Upper lobe of left lung (tissue), 6 donors: ENCODE measurements at places on chromosomes 4 and X. TPM values are rescaled to one million over a fixed set of nuclear protein-coding genes. Genes with fewer than 3 reads are reported as not detected.

- H3K4me1 ChIP-seq = peaks cover 27% of the 10 kb centered on the region
- no peak for DNase-seq
- peak overlapping the region; percentile 70 for H3K27ac ChIP-seq
- peak overlapping the region; percentile 35 for H3K4me3 ChIP-seq
- no peaks in the 10 kb centered on the region for H3K27me3 ChIP-seq
These were observed 415 bp downstream of the SHISA3 start for GRCh38 chr4:42397635-42398170.

- no peaks in the 10 kb centered on the region for H3K36me3 ChIP-seq
- no peak for DNase-seq
- H3K4me3 ChIP-seq = no peak overlapping the region
- no peaks in the 10 kb centered on the region for H3K27me3 ChIP-seq
These were observed 103.3 kb upstream of the SLC4A4 start for GRCh38 chr4:71235311-71236201.

DNA sequence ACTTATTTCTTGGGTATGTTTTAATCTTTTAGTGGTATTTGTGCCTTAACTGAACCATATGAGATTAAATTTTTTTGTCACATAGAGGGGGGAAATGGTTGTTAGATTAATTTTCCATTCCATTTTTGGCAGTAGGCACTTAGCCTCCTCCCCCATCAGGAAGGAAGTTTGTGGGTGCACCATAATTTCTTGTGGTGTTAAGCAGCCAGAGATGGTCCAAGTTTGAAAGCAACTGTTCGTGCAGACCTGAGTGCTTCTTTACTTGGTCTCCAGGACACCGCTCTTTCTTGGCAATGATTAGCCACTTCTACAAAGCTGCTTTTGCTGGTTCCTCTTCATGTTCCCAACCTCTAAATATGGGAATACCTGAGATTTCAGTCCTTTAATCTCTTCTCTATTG, 92.7 kb upstream of the RPL34 start:
- no peaks in the 10 kb centered on the region for H3K4me1 ChIP-seq
- H3K4me3 ChIP-seq = no peak overlapping the region
- DNase-seq = no peak
- H3K27me3 ChIP-seq = no peaks in the 10 kb centered on the region

GRCh38 chr4:167956676-167957075, 135.7 kb upstream of the ANXA10 start:
- H3K4me3 ChIP-seq = no peak overlapping the region
- no peaks in the 10 kb centered on the region for H3K36me3 ChIP-seq
- H3K4me1 ChIP-seq = no peaks in the 10 kb centered on the region
- no peak for DNase-seq
- no peak overlapping the region for H3K27ac ChIP-seq

DNA sequence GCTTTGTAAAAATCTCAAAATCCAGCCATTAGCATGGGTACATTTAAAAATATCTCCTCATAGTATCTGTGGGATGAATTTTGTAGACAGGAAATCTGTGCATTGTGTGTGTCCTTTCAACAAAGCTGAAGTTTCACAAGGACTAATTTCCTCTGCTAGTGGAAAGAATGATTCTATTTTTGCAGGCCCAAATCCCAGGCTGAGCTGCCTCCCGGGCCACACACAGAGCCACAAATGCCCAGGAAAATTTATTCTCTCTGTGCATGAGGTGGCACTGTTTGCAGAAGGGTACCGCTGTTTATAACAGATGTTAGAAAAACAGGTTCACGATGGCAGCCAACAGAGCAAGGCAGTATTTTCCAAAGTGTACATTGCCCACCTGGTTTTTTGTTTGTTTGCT, 11.0 kb upstream of the VCX3B start:
- no peak for DNase-seq
- no peaks in the 10 kb centered on the region for H3K4me1 ChIP-seq
- H3K27ac ChIP-seq = no peak overlapping the region
- H3K36me3 ChIP-seq = no peaks in the 10 kb centered on the region
- H3K27me3 ChIP-seq = no peaks in the 10 kb centered on the region

DNA sequence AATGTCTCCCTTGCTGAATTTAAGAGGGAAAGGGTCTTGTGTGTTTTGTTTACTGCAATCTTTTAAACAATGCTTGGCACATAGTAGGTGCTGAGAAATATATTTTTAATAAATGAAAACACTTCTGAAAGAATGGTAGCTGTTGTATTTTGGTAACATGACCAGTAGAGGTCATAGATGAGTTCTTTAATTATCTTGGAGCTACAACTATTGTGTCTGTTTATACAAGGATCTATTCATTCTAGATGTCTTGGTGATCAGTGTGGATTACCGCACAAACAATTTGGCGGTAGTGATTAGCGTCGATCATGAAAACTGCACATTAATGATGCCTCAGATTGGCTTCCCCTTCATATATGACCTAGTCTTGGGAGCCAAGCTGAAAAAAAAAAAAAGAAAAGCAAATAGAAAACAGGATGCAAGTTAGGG, 21.4 kb upstream of the SCRG1 start:
- no peak for DNase-seq
- H3K4me1 ChIP-seq = peaks cover 4% of the 10 kb centered on the region
- H3K4me3 ChIP-seq = no peak overlapping the region
- H3K27ac ChIP-seq = no peak overlapping the region
- no peaks in the 10 kb centered on the region for H3K27me3 ChIP-seq
- no peaks in the 10 kb centered on the region for H3K36me3 ChIP-seq

GRCh38 chr4:103774326-103774825, 54.6 kb upstream of the TACR3 start:
- no peaks in the 10 kb centered on the region for H3K4me1 ChIP-seq
- DNase-seq = no peak
- H3K27me3 ChIP-seq = no peaks in the 10 kb centered on the region
- no peak overlapping the region for H3K4me3 ChIP-seq

GRCh38 chrX:154051201-154051810, 31.6 kb upstream of the IRAK1 start:
- DNase-seq = no peak
- H3K4me3 ChIP-seq = no peak overlapping the region
- no peak overlapping the region for H3K27ac ChIP-seq
- H3K27me3 ChIP-seq = no peaks in the 10 kb centered on the region
- no peaks in the 10 kb centered on the region for H3K36me3 ChIP-seq
- H3K4me1 ChIP-seq = peaks cover 32% of the 10 kb centered on the region

GRCh38 chrX:136273986-136274385, 22.8 kb upstream of the MAP7D3 start:
- H3K27ac ChIP-seq = no peak overlapping the region
- H3K36me3 ChIP-seq = no peaks in the 10 kb centered on the region
- H3K4me3 ChIP-seq = no peak overlapping the region
- no peaks in the 10 kb centered on the region for H3K4me1 ChIP-seq
- no peaks in the 10 kb centered on the region for H3K27me3 ChIP-seq
- DNase-seq = no peak

DNA sequence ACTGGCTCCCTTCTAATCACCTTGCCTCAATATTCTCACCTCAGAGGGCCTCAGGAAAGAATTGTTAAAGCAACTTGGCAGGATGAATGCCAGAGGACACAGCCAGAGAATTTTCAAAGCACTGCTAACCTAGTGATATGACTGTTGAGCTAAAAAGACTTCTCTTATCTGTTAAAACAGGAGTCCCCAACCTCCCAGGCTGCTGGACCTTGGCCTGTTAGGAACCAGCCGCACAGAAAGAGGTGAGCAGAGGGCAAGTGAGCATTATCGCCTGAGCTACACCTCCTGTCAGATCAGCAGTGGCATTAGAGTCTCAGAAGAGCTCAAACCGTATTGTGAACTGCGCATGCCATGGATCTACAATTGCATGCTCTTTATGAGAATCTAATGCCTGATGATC, 1.7 kb upstream of the KCNE5 start:
- H3K4me1 ChIP-seq = no peaks in the 10 kb centered on the region
- no peaks in the 10 kb centered on the region for H3K36me3 ChIP-seq
- no peak overlapping the region for H3K4me3 ChIP-seq

GRCh38 chrX:148923631-148924030, 423.2 kb downstream of the AFF2 start:
- no peaks in the 10 kb centered on the region for H3K36me3 ChIP-seq
- no peaks in the 10 kb centered on the region for H3K4me1 ChIP-seq
- H3K4me3 ChIP-seq = no peak overlapping the region
- H3K27me3 ChIP-seq = no peaks in the 10 kb centered on the region
- H3K27ac ChIP-seq = no peak overlapping the region

- no peaks in the 10 kb centered on the region for H3K36me3 ChIP-seq
- peaks cover 34% of the 10 kb centered on the region for H3K4me1 ChIP-seq
- no peak overlapping the region for H3K27ac ChIP-seq
- H3K27me3 ChIP-seq = peaks cover 71% of the 10 kb centered on the region
These were observed 4.7 kb upstream of the MSX1 start for GRCh38 chr4:4854649-4855295.

DNA sequence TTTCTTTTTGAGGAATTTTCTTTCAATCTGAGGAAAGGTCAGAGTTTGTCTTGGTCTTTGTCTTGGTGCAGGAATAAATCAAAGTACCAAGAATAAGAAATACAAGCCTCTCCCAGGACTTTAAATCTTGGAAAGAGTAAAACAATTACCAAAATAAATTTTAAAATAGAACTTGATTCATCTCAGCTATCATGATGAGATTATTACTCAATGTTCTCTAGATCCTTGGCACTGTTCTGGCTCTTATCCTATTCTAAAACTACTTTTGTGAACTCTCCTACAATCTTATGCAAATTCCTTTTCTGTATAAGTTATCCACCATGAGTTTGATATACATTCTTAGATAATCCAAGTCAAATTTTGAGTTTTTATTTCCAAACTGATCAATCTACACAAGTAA, 464.3 kb downstream of the PPARGC1A start:
- H3K27me3 ChIP-seq = no peaks in the 10 kb centered on the region
- no peak overlapping the region for H3K27ac ChIP-seq
- H3K4me1 ChIP-seq = no peaks in the 10 kb centered on the region
- no peak overlapping the region for H3K4me3 ChIP-seq
- DNase-seq = no peak
- no peaks in the 10 kb centered on the region for H3K36me3 ChIP-seq

DNA sequence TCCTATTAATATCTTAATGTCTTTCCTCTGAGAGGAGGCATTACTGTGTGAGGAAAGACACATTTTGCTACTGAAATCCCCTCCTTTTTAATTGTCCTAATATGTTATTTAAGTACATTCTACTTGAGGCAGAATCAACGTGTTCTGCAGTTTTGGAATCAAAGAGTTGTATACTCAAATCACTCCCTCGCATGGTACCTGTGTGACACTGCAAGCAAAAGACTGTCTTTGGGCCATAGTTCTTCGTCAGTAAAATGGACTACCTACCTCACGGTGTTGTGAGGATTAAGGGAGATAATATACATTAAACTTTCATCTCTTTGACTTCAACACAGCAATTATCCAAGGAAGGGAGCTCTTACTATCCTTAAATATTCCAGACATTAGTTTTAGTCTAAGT, 61.5 kb downstream of the TIGD2 start:
- DNase-seq = no peak
- H3K27ac ChIP-seq = no peak overlapping the region
- H3K4me1 ChIP-seq = peaks cover 5% of the 10 kb centered on the region
- no peaks in the 10 kb centered on the region for H3K27me3 ChIP-seq
- H3K4me3 ChIP-seq = no peak overlapping the region

DNA sequence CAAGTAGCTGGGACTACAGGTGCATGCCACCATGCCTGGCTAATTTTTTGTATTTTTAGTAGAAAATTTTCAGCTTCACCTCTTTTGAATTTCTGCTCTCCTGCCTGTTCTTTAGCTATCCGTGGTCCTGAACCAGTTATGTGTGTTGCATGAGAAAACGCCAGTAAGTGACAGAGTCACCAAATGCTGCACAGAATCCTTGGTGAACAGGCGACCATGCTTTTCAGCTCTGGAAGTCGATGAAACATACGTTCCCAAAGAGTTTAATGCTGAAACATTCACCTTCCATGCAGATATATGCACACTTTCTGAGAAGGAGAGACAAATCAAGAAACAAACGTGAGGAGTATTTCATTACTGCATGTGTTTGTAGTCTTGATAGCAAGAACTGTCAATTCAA, 13.9 kb downstream of the ALB start:
- no peaks in the 10 kb centered on the region for H3K4me1 ChIP-seq

GRCh38 chrX:150627957-150628356, 59.5 kb downstream of the MTM1 start:
- H3K36me3 ChIP-seq = peaks cover 11% of the 10 kb centered on the region
- DNase-seq = no peak
- no peak overlapping the region for H3K27ac ChIP-seq
- no peaks in the 10 kb centered on the region for H3K27me3 ChIP-seq

GRCh38 chr4:142528433-142528832, 317.7 kb downstream of the INPP4B start:
- no peak for DNase-seq
- no peaks in the 10 kb centered on the region for H3K4me1 ChIP-seq
- no peak overlapping the region for H3K27ac ChIP-seq
- no peaks in the 10 kb centered on the region for H3K36me3 ChIP-seq
- no peaks in the 10 kb centered on the region for H3K27me3 ChIP-seq

DNA sequence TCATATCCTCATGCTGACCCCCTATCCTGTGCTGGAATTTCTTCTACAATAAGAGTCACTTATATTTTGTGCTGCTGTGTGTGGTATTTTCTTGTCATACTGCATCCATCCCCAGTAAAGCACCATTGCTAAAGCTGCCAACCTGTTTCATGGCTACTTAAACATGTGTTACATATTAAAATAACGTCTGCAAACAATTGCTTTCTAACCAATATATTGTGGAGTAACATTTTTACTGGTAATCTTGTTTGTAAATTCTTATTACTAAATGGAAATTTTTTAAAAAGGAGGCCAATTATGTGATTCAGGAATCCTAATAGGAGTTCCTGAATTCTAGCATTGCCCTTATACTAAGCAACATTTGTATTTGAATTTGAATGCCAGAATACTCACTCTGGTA, 160.3 kb upstream of the VEGFC start:
- no peaks in the 10 kb centered on the region for H3K27me3 ChIP-seq
- no peaks in the 10 kb centered on the region for H3K36me3 ChIP-seq
- H3K4me3 ChIP-seq = no peak overlapping the region
- no peak for DNase-seq

GRCh38 chr4:98433691-98434090, 172.5 kb downstream of the RAP1GDS1 start:
- DNase-seq = no peak
- no peaks in the 10 kb centered on the region for H3K4me1 ChIP-seq
- H3K4me3 ChIP-seq = no peak overlapping the region
- peaks cover 9% of the 10 kb centered on the region for H3K36me3 ChIP-seq
- H3K27me3 ChIP-seq = no peaks in the 10 kb centered on the region

DNA sequence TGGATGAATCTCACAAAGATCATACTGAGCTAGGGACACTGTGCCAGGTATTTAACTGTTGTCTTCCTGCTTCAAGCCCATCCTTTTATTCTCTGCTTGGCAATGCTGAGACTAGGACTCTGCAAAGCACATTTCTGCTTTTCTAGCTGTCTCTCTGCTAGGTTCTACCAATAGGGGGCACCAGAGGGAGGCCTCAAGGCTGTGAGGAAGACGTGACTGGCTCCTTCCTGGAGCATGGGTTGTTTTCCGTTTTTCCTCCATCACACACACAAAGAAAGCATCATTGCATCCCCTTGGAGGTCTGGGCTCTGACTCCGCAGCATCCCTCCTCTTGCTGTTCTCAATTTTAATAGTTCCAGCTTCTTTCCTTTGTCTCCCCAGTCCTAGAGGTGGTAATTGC, 10.9 kb upstream of the DCTD start:
- no peaks in the 10 kb centered on the region for H3K36me3 ChIP-seq
- H3K4me3 ChIP-seq = no peak overlapping the region
- H3K27me3 ChIP-seq = no peaks in the 10 kb centered on the region
- DNase-seq = no peak
- H3K27ac ChIP-seq = no peak overlapping the region
- no peaks in the 10 kb centered on the region for H3K4me1 ChIP-seq

Gene THAP6
- 12.8 TPM for total RNA-seq

Gene F8A2
- not detected for total RNA-seq

Gene SCD5
- 21.5 TPM for total RNA-seq

Gene TMEM156
- 0.57 TPM for total RNA-seq

Gene SMARCA1
- total RNA-seq = 43.0 TPM

Gene KIAA1210
- not detected for total RNA-seq

Gene GLRB
- 3.9 TPM for total RNA-seq

Gene NXF2B
- total RNA-seq = not detected

Gene CLIC2
- 26.6 TPM for total RNA-seq

Gene COX7B2
- not detected for total RNA-seq
